Stimulated activated CD4-positive, alpha-beta T cell treated with anti-CD3 and anti-CD28 coated beads, Interleukin-12 subunit alpha, Interleukin-12 subunit beta, amount 100 ng/mL, for 48 hours (primary cell): ENCODE measurements at places on chromosomes 4 and X.

DNA sequence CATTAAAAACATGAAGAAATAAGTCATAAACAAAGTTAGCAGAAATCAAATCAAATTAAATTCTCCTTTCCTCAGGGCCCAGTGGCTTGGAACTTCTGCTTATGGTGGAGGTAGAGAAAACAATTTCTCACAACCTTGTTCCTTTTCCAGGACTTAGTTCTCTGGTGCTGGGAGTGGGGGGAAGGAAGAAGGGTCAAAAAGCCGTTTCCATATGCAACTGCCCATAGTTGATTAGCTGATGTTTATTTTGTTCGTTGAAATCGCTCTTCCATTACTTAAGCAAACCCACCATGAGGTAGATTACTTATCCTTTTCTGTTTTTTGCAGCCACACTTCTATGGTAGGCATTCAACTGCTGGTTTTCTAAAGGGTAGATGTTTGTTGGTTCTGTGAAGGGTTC is 94.2 kb downstream of the ARSJ start:
- DNase-seq, result no peak

DNA sequence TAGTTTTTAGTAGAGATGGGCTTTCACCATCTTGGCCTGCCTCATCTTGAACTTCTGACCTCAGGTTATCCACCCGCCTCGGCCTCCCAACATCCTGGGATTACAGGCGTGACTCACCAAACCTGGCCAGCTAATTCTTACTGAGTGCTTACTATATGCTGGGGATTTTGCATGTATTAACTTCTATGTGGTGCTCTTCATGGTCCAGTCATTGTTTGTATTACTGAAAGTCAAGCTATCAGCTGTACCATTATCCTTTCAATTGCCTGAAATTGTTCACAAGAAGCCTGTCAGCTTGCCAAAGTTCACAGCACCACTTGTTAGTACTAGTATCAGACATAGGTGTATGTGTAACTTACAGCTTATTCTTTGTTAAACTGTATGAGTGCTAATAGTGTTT is 1272.1 kb downstream of the ARAP2 start:
- no peak for DNase-seq

DNA sequence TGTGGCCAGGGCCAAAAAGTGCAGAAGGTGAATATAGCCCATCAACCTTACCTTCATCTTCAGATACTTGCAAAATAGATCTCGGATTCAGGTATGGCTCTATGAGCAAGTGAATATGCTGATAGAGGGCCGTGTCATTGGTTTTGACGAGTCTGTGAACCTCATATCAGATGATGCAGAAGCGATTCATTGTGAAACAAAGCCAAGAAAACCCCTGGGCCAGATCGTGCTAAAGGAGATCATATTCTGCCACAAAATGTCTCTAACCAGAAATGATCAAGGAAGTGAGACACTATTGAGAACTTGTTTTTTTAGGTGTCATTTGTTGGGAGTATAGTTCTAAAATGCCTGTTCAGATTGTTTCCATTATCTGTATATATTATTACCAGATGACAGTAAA is 48.3 kb downstream of the PDK3 start:
- peak; percentile 33 for DNase-seq

DNA sequence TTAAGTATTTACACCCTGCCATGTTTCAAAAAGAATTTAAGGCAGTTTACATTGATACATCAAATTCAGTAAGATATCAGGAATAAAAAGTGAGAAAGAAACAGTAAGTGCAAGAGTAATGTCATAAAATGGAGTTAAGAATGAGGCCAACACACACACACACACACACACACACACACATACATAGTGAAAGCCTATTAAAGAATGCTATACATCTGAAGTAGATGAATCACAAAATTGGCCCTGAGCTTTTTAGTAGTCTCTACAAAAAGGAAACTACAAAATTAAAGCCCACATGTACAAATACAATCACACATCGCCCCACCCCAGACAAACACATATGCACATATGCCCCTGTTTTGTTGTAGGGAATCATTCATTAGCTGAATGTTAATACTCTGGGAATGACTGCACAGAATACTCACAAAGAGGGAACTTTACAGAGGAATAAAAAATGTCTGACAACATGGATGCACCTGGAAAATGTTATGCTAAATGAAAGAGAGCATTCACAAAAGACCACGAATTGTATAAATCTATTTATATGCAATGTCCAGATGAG is 428.8 kb downstream of the IL15 start:
- no peak for DNase-seq

DNA sequence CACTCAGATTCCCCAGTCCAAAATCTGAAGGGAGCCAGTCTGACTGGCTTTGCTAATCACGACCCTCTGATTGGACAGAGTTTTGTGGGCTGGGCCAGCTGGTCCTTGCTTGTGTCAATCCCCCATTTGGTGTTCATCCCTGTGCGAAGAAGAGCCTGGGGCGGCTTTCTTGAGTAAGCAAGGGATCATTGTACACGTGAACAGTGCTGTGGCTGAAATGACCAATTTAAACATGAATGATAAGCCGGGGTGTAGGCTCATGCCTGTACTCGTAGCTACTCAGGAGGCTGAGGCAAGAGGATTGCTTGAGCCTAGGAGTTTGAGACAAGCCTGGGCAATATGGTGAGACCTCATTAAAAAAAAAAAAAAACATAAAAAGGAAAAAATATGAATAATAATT is 379.1 kb downstream of the RAPGEF2 start:
- no peak for DNase-seq

DNA sequence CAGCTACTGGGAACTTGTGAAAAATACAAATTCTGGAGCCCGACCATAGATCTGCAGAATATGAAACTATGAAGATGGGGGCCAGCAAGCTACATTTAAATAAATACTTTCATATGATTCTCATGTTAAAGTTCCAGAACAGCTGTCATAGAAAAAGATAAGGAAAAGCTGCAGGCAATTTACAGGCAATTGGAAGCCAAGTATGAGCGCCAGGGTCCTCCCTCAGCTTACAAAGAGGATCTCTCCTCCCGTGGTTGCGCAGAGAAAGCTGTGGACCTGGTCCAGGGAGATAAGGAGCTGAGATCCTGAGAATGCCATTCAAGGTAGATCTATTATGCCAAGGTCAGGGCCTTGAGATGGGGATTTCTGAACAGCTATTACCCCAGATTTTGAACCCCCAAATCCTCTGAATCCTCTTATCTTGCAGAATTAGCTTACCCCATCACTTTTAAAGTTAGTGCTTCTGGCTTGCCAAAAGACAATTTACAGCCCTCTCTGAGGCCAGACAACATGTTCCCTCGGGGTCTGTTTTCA is 25.6 kb upstream of the FRAS1 start:
- DNase-seq, result no peak

DNA sequence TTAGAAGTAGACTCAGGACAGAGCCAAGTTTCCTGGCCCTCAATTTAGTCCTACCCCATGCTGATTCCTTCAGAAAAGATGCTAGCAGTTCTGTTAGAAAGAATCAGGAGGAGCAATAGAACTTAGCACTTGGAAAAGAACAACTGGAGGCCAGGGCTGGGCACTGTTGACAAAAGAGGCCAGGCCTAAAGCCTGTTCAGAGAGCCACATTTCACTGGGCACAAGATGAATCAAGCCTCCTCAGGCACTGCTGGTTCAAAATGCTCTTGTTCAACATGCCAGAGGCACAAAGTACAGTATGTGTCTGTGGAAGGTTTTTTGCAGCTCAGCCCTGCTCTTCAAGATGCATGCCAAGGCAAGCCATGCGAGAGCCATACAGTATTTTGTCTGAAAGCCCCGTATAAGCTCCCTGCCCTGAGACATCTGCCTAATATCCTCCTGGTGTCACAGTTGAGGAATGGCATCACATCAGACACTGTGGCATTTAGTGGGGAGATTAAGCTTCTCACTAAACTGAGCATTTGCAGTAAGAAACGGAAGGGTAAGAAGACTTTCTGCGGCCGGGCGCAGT is 53.7 kb downstream of the RASL11B start:
- DNase-seq, result no peak

GRCh38 chr4:126124818-126125217 is 810.1 kb downstream of the FAT4 start:
- no peak for DNase-seq

GRCh38 chr4:43348591-43348990 is 456.1 kb downstream of the GRXCR1 start:
- no peak for DNase-seq

DNA sequence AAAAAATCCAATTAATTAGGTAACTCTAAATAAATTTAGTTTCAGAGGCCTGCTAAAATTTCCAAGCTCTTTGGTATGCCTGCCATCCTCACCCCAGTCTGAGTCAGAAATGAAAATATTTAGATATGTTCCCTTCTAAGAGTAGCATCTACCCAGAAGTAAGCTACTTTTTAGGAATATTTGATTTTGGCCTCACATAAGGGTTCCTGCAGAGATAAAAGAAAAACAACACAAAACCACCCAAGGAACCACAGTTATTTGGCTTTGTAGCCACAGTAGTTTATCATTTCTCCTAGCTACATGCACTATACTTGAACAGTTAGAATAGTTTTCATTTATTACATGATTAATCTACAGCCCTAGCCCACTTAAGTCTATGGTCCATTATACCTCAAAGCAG is 192.6 kb upstream of the FAM241A start:
- DNase-seq, result no peak

DNA sequence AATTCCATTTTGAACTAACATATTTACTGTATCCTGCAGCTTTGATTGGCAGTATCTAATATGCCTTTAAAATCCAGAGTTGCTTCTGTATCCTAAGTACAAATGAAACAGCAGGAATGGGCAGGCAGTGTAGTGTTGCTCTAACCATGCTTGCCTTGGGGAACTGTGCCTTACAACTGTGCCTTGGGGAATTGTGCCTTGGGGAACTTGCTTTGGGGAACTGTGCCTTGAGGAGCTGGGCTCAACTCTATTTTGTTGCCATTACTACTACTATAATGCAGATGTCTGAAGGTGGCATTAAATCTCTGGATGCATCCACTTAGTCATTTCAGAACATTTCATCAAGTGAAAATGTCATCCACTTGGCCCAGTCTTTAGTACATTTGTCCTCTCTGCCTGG is 6.9 kb downstream of the CXCL3 start:
- DNase-seq, result no peak

GRCh38 chrX:16142246-16142558 is 18.8 kb downstream of the GRPR start:
- no peak for DNase-seq

- no peak for DNase-seq
These were observed 503.5 kb upstream of the ARX start for GRCh38 chrX:25519258-25519657.

DNA sequence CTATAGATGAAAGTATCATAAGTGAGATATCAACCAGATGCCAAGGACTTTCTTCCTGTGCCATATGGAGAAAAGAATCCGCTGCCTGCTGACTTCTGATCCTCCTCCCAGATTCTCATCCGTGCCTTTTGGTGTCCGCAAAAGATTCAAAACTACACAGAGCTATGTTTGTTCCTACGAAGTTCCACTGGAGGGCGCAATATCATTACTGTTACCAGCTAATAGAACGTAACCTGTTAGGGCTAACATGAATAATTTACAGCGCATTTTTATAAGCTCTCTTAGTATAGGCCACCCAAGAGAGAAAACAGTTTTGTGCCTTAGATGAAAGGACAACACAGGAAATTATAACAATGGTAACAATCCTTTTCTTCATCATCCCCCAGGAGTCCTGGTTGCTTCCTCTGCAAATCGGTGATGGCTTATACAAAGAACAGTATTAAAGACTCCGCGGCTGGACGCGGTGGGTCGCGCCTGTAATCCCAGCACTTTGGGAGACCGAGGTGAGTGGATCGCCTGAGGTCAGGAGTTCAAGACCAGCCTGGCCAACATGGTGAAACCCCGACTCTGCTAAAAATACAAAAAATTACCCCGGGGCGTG is 22.8 kb upstream of the CENPVL3 start:
- DNase-seq, result no peak

- DNase-seq, result no peak
These were observed 203.1 kb upstream of the NDST3 start for GRCh38 chr4:117831060-117831683.

DNA sequence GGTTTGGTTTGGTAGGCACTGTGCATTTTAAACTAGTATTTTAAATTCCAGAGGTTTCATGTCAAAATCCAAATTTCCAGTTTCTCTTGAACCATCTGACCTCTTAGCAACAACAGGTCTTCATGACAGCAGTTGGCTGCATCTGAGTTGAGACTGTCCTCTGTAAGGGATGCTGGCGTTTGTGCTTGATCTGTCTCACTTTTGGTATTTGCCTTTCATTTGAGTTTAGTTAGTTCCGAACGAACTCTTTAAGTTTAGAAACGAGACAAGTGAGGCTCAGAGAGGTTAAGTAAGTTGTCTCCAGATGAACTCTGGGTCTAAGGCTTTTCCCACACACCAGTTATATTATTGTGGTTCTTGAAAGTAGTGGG is 29.1 kb downstream of the SPARCL1 start:
- DNase-seq, result no peak

DNA sequence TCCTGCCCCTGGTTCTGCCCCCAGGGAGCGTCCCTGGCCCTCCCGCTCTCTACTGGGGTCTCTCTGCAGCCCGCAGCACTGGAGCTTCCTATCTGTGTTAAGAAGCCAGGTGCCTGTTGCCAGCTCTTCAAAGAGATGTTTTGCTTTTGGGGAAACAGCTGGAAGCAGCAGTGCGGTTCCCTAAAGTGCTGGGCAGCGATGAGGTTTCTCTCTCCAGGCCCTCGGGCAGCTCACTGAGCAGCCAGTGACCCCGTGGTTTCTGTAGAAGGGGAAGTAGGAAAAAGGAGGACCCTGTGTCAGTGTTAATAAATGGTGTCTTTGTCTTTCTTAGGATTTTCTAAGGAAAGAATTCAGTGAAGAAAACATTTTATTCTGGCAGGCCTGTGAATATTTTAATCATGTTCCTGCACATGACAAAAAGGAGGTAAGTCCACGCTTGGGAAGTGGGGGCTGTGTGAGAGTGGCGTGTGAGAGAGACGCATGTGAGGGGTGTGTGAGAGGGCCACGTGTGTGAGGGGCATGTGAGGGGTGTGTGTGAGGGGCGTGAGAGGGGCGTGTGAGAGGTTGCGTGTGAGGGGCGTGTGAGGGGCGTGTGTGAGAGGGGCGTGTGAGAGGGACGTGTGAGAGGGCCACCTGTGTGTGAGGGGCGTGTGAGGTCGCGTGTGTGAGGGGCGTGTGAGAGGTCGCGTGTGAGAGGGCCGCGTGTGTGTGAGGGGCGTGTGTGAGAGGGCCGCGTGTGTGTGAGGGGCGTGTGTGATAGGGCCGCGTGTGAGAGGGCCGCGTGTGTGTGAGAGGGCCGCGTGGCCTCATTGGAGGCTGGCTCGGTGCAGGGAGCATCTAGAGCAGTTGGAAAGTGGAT is 27.1 kb upstream of the HGFAC start:
- no peak for DNase-seq

DNA sequence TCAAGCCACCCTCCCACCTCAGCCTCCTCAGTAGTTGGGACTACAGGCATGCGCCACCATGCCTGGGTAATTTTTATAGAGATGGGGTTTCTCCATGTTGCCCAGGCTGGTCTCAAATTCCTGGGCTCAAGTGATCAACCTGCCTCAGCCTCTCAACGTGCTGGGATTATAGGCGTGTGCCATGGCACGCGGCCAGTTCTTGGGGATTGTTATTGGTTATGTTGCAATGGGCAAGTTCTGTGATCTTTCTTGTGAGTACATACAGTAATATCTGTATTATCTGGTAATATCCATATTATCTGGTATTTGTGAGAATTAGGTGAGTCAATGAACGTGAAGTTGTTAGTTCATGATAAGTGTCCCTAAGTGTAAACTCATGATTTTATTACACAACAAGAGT is 90.3 kb upstream of the TBL1X start:
- no peak for DNase-seq

GRCh38 chrX:68989865-68990606 is 161.2 kb downstream of the EFNB1 start:
- no peak for DNase-seq
